ENCODE measurements at places on chromosomes 12 and 14.

DNA sequence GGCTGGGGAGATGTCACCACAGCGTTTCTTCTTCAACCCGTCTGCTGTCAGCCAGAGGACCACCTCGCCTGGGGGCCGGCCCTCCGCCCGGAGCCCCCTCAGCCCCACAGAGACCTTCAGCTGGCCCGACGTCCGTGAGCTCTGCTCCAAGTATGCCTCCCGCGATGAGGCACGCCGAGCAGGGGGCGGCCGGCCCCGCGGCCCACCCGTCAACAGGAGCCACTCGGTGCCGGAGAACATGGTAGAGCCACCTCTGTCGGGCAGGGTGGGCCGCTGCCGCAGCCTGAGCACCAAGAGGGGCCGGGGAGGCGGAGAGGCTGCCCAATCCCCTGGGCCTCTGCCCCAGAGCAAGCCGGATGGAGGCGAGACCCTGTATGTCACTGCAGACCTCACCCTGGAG is 38.8 kb downstream of the PLEKHG3 start:
- no peak for DNase-seq

GRCh38 chr12:103397536-103397935 is 98.2 kb downstream of the C12orf42 start:
- no peak for DNase-seq

GRCh38 chr12:45969084-45969483 is 21.3 kb downstream of the SCAF11 start:
- DNase-seq: no peak

GRCh38 chr14:90408713-90409112 is 11.9 kb downstream of the CALM1 start:
- DNase-seq: no peak

Measured in activated CD8-positive, alpha-beta memory T cell treated with anti-CD3 and anti-CD28 coated beads for 48 hours (primary cell).